Activated CD4-positive, alpha-beta T cell treated with anti-CD3 and anti-CD28 coated beads, Interleukin-10, Interleukin-2, amounts not matched to agents 100 ng/mL and 50 ng/mL, durations not matched to agents 16 hours and 8 hours (primary cell): ENCODE measurements at places on chromosomes 12 and 14.
A peak's percentile ranks its signal among the peaks of the same experiment; 100 is the strongest.

- no peak for DNase-seq
Observed at GRCh38 chr12:4477129-4477528, 31.5 kb upstream of the FGF6 start.

- DNase-seq = peak; percentile 44
Observed at GRCh38 chr14:59465316-59466135, at the start of gene GPR135. Gene GPR135, minus strand, starts transcription at chr14:59465380. Its CDS starts 154 bp downstream, at chr14:59465226.

GRCh38 chr14:32019276-32019675 lies 57.8 kb upstream of the ARHGAP5 start:
- no peak for DNase-seq

DNA sequence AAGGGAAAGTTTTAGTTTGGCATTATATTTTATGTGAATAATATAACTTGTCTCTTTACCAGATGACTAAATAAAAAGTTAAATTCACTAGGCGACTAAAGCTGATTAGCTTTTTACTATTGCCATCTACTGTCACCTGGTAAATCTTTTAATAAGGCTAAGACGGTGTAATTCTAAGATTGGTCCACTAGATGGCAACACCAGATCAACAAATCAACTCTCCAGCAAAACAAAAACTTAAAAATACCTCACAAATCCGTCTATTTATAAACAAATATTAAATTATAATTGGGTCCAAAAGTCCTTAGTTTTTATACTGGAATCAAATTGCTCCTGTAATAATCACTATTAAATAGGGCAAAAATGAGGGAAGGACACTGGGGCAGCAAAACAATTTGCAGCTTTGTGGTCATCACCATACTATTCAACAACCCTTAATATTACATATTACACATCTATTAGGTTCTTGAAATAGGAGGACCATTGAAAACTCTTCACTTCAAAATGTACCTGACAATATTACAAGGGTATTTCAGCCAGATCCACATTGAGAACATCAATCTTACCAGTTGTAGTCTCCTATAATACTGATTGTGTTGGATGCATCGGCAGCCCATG lies 47.9 kb downstream of the GALC start:
- peak; percentile 41 for DNase-seq

GRCh38 chr12:17928708-17929366 lies 161.2 kb downstream of the RERGL start:
- no peak for DNase-seq

- no peak for DNase-seq
Observed at GRCh38 chr12:66331814-66332213, 29.5 kb downstream of the HELB start.

DNA sequence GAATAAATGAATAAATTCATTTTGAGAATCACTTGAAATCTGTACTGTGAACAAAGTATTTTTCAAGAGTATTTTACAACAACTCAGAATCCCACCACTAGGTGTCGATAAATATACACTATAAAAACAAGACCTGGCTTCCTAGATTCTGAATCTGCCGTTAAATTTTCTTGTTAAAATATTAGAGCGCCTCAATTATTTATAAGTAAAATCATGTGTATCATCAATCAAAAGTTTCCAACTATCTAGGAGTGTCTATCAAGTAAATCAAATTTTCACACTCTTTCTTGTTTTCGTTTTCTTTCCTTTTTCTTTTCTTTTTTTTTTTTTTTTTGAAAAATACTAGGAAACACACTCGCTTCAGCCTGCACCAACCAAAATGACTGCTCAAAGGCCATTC lies 179.2 kb upstream of the DCN start:
- DNase-seq = peak; percentile 34

DNA sequence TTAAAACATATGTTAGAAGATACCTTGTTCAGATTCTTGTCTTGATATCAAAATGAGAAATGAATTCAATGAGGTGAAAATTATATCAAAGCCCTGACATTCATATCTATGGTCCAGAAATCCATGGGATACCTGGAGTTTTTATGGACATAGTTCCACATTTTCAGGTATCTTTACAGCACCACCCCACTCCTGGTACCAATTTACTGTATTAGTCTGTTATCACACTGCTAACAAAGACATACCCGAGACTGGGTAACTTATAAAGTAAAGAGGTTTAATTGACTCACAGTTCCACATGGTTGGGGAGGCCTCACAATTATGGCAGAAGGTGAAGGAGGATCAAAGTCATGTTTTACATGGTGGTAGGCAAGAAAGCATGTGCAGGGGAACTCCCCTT lies 361.5 kb downstream of the PRKD1 start:
- DNase-seq = no peak

- peak; percentile 37 for DNase-seq
Observed at GRCh38 chr14:95156161-95157047, 925 bp downstream of the DICER1 start.

GRCh38 chr12:13233830-13234641 lies 37.5 kb downstream of the EMP1 start:
- DNase-seq = peak; percentile 49

DNA sequence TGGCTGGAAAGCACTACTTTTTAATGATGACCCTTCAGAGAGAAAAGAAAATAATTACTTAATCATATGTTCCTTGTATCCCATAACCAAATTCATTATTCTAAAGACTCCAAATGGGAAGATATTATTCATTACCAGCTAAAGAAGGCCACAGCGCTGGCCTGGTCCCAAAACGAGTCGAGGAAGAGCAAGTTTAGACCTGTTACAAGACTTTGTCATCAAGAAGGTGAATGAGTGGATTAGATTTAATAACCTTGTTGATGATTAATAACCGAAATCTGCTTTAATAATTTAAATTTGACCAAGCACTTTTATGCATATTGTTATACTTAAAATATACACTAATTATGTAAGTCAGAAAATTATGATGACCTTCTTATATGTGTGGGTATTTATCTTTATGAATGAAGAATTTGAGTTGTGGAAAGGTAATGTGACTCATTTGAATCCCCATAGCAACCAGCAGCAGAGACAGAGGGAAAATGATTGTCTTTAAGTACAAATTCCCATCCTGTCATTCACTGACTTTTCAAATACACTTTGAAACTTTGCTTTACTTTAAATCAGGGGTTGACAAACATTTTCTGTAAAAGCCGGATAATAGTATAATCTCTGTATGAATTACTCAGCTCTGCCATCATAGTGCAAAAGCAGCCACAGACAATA lies 200.3 kb upstream of the NPAS3 start:
- no peak for DNase-seq

DNA sequence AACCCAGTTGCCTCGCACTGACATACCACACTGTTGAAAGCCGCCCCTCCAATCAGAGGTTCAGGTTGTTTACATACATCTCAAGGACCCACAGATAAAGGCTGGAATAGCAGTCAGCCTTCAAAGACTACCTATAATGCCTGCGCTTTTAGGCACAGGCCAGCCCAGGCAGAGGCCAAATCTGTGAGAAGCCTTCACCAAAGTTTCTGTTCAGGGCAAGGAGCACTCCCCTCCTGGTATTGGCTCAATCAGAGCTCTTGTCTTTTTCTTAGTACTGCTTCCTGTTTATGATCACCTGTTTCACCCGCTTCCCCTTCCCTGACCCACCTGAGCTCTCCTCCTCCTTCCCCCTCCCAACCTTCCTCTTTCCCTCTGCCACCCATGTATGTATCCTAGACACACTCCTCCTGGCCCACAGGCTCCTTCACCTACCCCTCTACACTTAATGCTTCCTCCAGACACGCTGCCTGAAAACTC lies 34.8 kb downstream of the DUSP16 start:
- no peak for DNase-seq

- peak; percentile 41 for DNase-seq
Observed at GRCh38 chr14:105168979-105169507, 467 bp upstream of the JAG2 start.

- no peak for DNase-seq
Observed at GRCh38 chr14:104086661-104087461, 1.4 kb downstream of the ASPG start.

GRCh38 chr12:49330631-49331379 lies 6.2 kb downstream of the C1QL4 start:
- no peak for DNase-seq

GRCh38 chr12:78186670-78187069 lies 356.0 kb downstream of the NAV3 start:
- DNase-seq = no peak

GRCh38 chr12:106527356-106527755 lies 55.4 kb upstream of the RFX4 start:
- DNase-seq = no peak

GRCh38 chr12:100827901-100828520 lies 33.4 kb downstream of the ANO4 start:
- DNase-seq = peak; percentile 20

- DNase-seq = no peak
Observed at GRCh38 chr12:50506753-50507473, 2.1 kb downstream of the DIP2B start.

DNA sequence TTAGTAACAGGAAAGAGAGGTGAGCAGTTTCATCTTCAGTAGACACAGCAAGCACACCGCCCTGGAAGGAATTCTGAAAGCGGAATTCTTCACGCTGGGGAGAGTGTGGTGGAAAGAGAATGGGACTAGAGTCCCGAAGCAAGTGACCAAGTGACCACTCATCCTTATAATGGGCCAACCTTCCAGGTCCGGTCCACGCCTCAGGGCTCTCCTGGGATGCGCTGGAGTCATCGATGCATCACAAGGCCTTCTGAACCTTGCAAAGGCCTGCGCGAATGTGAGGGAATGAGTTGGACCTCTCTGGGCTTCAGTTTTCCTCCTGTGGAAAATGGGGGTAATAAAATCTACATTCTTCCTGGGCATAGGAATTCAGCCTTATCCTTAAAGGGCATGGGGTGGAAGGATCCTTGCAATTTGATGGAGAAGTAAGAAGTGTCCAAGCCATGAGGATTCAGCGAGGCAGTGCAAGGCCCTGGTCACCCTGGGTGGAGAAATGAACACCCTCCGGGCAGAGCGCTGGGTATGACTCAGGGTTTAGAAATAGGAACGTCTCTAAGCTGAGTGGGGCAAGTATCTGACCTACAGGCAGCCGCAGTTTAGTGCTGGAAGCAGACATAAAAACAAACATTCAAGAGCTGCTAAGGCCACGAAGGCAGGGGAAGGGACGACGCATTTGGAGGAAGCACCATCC lies 97.7 kb downstream of the SETD3 start:
- DNase-seq = no peak

- peak; percentile 73 for DNase-seq
Observed at GRCh38 chr12:131105736-131106348, 152.1 kb downstream of the ADGRD1 start.

DNA sequence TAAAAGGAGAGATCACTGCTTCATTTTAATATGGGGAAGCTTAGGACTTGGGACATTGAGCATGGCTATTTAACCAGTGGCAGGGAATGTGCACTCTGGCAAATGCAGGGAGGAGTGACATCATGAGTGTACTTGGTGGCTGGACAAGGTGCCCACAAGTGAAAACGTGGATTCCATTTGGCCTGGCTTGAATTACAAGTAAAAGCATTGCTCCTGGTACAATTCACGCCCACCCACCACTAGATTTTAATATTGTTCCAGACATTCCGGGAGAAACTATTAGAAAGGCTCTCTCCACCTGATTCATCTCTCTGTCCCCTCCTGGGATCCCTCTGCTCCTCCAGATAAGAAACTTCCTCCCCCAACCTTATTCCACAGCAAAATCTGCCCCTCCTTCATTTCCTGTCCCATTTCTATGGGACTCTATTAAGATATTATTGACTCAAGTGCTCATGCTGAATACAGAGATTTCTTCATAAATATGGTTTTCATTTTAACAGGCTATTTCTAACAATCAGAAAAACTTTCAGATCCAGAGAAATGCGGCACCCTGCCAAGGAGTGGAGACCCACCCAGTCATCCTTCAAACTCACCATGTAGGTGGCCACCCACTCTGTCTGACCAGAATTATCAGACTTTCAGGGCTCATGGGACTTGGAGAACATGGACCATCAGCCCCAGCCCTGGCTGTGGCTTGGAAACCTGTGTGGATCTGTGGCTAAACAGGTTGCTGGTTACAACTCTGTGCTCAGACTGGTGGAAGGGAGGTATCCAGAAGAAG lies 43.2 kb downstream of the SSPN start:
- DNase-seq = no peak

DNA sequence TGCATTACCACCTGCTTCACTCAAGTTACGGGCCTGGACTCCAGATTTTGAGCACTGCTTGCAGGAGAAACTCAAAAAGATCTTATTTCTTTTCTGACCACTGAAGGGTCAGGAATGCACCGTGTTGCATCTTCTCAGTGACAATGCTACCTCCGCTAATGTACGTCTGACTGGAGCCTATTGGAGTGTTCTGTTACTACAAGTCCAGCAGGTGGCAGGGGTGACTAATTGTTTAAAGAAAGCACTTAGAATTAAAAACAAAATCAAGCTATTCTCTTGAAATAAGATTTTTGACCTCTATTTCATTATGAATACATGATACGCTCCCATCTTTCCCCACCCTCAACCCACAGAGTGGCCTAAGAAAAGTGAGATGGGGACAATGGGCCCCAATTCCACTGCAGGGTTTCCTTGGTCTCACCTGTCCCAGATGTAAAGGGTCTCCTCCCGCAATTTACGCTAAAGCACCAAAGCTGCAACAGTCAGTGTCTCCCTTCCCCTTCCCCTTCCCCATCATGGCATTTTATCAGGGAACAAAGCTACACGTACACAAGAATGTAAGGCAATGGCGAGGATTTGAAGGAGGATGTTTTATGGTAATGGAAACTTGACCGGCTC lies 2.2 kb downstream of the TBPL2 start:
- peak; percentile 47 for DNase-seq

GRCh38 chr12:123094349-123095077 lies 56.4 kb downstream of the PITPNM2 start:
- DNase-seq = no peak

- DNase-seq = no peak
Observed at GRCh38 chr12:805022-805632, 52.7 kb downstream of the WNK1 start.

GRCh38 chr14:24789378-24789884 lies 155.4 kb upstream of the GZMB start:
- no peak for DNase-seq

DNA sequence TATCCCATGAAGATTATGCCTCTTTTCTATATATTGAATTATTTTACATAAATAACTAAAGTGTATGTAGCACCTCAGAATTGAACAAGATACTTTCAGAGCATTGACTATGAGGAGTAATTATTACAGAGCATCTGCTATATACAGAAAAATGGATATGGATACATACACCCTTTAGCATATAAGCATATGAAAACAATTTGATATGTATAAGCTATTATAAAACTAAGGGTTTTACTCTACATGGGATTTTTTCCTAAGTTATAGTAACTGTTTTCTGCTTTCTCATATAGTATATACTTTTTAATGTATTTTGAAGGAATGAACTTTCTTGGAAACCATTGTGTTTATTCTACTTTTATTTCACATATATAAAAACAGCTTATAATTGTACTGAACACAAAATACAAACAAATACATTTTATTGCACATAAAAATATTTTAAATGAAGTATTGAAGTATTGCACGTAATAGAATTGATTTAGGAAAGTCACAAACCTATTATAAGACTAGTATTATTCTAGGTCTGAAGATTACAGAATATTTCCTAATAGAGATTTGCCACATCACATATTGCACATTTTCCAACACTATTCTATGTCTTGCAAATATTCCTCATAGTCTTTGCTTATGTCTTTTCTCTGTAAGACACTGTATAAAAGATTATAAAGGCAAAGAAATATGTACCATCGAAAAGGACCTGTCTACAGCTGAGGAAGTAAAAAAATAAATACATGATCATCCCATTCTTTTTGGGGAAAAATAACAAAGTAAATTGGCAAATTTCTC lies 8.4 kb downstream of the CD69 start:
- DNase-seq = no peak

GRCh38 chr12:10557766-10558165 lies 52.1 kb downstream of the EIF2S3B start:
- no peak for DNase-seq

- DNase-seq = no peak
Observed at GRCh38 chr14:102878970-102879460, 43.4 kb upstream of the AMN start.

- no peak for DNase-seq
Observed at GRCh38 chr12:10939163-10939562, at the start of gene TAS2R14. Gene TAS2R14, minus strand, starts transcription at chr12:10939263. Its CDS starts 56 bp downstream, at chr12:10939207.
